Brain microvascular endothelial cell (primary cell): ENCODE measurements at places on chromosomes 7 and 10.

DNA sequence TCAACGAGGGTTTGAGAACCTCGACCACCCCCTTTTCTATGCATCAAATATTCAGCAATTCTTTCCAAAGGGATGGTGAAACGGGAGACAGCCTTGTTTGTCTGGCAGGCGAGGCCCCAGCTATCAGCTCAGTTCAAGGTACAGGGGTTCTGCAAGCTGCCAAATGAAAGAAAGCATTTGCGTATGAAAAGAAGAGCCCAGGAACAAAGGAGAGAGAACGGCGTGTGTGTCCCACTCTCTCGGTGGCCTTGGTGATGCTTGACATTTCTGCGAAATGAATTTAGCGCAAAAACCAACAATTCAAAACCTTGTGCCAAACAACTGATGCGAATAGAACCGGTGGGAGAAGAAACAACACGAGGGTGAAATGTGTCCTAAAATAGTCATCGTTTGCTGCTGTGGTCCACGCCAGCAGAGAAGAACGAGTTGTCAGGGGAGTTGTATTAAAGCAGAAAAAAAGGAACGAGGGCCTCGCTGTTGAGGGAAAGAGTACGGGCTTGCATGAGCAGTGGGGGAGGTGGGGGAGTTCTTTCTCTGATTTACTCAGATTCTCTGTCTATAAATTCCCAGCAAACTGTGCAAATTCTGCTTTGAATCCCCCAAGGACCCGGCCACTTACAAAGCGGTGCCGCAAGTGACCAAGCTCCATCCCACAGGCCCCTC, 97.7 kb downstream of the TMEM130 start:
- DNase-seq: no peak

DNA sequence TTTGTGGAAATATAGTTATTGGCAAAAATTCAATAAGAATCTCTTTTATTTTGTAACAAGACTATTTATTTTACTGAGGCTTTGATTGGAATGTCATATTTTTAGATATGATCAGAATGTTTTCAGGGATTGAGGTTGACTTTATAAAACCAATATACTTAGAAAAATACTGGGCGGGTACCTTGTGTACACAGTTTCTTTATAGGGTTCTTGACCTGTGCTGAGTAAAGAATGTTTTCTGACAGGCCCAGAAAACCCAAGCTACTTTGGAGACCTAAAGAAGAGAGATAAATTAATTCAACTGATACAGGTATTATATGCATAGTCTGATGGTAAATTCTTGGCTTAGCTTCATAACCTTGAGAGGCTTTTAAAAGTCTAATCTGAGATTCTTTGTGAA, 23.9 kb upstream of the SPAM1 start:
- no peak for DNase-seq

DNA sequence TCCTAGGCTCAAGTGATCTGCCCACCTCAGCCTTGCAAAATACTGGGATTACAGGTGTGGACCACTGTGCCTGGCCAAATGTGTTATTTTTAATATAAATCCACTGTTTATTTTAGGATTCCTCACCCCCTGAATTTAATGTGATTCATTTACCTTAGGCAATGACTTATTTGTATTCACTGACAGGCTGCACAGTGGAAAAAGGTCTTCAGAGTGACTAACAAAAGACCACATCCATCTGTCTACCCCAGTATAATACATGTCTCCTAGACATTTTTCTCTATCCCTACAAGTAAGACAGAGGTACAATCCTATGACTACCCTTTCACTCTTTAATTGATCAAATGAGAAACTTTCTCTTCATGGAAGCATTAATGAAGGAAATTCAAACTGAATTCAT, 230.2 kb downstream of the AHR start:
- DNase-seq: no peak

GRCh38 chr10:88987243-88987725, 3.3 kb upstream of the FAS start:
- DNase-seq: no peak

DNA sequence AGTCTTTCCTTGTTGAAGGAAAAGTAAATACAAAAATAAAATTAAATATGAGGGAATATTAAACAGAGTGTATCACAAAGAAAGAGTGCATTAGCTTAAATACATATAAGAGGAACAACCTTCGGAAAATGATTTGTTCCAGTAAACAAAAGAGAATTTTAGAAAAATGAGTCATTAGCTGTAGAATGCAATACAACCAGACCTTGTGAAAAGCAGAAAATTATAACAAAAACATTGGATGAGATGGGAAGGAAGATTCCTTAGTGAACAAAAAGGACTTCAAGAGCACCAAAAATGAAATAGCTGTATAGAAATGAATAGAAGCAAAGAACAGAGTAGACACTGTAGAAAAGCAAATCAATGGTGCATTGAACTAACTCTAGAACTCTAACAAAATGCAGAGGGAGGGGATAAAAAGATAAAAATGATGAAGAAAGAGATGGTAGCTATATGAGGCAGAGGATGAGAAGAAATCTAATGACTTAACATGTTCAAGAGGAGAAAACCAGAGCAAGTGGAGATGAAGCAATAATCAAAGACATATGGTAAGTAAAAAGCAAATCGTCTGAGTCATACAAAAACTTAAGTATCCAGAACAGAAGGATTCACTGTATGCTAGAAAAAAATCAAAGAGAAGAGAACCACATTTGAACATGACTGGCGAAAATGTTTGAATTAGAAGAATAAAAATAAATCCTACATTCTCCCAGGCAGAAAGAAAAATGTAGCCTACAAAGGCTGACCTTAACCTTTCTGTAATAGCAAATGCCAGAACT, 190.5 kb downstream of the TMEM26 start:
- no peak for DNase-seq

GRCh38 chr7:7768977-7769709, 50.7 kb upstream of the RPA3 start:
- DNase-seq: no peak

- DNase-seq: no peak
Measured at GRCh38 chr7:130886438-130887135, 152.6 kb upstream of the KLF14 start.

- no peak for DNase-seq
Measured at GRCh38 chr10:22333975-22334282, 11.4 kb upstream of the SPAG6 start.

GRCh38 chr7:2115760-2116447, 116.8 kb downstream of the MAD1L1 start:
- DNase-seq: peak; percentile 37

- DNase-seq: no peak
Measured at GRCh38 chr7:1981878-1982230, 250.9 kb downstream of the MAD1L1 start.

- DNase-seq: peak; percentile 94
Measured at GRCh38 chr7:32163141-32163806, 93.1 kb upstream of the PDE1C start.

DNA sequence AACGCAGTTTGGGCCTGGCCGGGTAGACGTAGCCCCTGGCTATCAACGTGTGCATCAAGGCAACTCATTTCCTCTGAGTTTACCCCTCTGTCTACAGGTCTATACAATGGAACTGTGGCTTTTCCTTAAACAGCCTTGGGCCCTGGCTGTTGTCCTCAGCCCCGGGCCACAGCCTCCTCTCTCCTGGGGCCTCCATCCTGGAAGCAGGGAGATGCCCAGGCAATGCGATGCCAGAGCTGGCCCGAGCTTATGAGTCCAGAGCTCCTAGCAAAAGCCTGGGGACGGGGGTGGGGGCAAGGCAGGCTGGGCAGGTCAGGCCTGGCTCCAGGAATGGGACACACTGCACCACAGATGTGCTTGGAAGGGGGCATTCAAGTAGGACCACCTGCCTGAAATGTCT, 89.6 kb upstream of the SMNDC1 start:
- no peak for DNase-seq

- no peak for DNase-seq
Measured at GRCh38 chr7:65001291-65001814, 5.1 kb downstream of the ERV3-1 start.

GRCh38 chr10:100184840-100185239, 989 bp downstream of the ERLIN1 start:
- DNase-seq: no peak

DNA sequence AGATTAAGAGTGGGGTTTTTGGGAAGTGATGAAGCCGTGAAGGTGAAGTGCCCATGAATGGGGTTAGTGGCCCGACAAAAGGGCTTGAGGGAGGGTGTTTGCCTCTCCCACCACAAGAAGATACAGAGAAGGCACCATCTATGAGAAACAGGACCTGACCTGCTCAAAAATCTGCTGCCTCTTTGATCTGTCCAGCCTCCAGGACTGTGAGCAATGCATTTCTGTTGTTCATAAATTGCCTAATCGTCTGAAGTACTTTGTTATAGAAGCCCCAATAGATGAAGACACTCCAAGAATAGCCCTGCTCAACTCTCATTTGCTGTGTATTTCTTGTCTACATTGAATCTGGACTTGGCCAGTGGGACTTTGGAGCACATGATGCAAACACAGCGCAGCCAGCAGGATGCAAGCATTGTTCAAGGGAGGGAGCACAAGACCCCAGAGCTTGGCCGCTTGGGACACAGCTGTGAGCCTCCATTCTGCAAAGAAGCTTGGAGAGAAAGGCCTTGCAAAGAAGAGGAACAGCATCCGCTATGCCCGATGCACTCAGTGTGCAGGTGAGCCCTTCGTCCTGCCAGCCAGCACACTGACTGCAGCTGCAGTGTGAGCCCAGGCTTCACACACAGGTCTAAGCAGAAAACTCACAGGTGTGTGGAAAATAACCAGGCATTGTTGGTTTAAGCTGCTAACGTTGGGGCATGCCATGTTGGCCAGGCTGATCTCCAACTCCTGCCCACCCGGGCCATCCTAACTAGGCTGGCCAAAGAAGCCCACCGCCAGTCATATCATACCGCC, 73.2 kb upstream of the KLF6 start:
- DNase-seq: no peak

- peak; percentile 98 for DNase-seq
Measured at GRCh38 chr10:72320676-72321247, 34.0 kb downstream of the DNAJB12 start.

GRCh38 chr7:55249332-55249731, 115.8 kb upstream of the LANCL2 start:
- no peak for DNase-seq

- DNase-seq: no peak
Measured at GRCh38 chr7:26993816-26994810, 101.7 kb downstream of the HOXA1 start.

DNA sequence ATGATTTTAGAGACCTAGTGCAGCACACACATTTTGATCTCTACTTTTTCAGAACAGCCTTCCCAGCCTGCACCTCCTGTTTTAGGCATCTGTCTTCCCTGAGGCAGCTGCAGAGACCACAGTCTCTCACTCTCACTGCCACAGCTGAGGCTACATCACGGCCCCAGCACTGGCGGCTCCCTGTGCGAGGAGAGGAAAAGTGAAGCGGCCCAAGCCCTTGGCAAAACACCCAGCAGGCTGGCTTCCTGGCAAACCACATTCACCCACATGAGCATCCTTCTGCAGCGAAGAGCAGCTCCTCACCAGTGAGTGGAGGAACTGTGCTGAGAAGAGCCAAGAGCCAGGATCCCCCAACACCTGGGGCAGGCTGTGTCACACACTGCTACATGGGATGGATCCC, 14.0 kb downstream of the HUS1 start:
- no peak for DNase-seq

GRCh38 chr10:73997461-73997786, 492 bp upstream of the VCL start:
- DNase-seq: no peak
